RKO (cell line): ENCODE measurements at places on chromosomes 6 and 20.

DNA sequence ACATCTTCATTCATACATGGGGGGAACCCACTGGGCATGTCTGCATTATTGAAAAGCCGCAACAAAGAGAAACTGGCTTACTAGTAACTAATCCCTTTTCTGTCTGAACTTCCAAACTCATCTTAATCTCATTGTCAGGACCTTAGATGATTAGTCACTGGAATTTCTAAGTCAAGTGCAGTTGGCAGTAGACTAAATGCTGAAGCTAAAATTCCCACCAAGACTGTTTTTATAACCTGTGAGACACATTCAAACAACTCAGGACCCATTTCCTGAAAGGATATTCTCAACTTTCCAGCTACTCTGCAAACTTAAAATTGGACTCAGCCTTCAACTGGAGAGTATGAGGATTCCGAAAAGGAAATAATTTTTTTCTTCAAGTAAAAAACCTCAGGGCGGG, 94.8 kb upstream of the SCAF8 start:
- DNase-seq = no peak

DNA sequence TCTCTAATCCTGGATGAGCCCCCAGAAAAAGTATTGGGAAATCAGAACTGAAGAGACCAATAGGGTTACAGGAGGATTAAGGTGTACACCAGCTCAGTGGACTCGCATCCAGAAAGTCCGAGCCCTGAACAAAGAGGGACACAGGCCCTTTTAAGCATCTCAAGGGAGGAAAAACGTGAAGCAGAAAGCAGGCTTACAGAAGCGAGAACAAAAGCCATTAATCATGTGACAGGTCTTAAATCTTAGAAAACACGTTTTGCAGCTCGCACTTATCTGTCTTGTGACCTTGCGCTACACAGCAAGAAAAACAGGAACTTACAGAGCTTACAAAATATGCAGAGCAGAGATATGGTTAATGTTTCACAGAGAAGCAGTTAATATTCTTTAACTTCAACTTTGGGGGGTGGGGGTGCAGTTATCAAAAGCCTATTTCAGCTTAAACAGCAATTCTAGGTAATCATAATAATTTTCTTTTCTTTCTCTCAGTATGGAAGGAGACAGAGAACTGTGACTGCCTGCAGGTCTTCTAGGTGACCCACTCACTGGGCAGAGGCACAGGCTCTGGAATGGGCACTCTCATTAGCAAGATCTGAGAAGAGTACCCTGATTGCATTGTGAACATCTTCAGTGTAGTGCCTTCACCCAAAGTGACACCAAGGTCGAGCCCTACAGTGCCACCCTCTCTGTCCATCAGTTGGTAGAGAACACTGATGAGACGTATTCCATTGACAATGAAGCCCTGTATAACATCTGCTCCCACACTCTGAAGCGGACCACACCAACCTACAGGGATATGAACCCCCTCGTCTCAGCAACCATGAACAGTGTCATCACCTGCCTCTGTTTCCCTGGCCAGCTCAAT, 65.0 kb upstream of the MOCS1 start:
- no peak for DNase-seq

- peak; percentile 86 for DNase-seq
Observed at GRCh38 chr20:50919567-50919966, 11.7 kb downstream of the ADNP start.

GRCh38 chr6:27791182-27791943, 120.8 kb downstream of the OR2B2 start:
- DNase-seq = peak; percentile 89

DNA sequence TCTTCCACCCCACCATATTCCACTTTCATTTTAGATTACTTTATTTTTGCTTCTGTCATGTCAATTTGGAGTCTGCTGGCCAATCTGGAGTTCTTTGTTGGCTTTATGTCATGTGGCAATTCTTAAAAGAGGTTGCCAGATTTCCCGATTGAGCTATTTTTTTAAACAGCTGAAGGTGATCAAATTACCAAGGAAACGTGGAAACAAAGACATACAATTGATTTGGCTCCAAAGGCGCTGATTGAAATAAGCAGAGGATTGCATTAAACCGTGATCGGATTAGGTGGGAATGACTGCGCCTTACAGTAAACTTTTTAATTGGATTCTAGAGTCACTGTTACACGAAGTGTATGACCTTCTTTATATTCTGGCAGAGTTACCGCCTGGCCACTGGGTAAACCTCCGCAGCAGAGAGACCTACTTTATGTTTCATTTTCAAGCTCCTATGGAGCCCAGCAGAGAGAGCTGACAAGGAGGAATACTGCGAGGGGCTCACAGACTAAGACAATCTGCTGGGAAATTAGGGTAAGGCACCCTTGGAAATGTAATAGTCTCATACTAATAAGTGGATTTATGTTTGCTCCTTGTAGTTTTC, 37.9 kb downstream of the SIM1 start:
- DNase-seq = no peak

DNA sequence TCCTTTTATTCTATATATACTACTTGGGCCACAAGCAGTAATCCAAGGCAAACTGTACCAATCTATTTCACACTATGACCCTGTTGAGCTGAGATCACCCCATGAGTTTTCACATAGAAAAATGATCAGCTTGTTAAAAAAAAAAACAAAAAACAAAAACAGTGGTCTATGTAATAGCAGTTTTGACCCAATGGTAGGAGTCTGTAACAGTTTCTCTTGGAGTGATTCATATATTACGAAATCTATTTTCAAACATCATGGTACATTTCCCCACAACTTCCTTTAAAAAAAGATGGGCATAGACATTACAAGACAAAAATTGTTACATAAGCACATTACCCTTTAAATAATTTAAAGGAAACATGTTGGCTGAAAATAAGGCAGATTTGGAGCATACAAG, 78.1 kb downstream of the PRSS35 start:
- no peak for DNase-seq

GRCh38 chr20:50367104-50367674, 143.0 kb upstream of the PTPN1 start:
- no peak for DNase-seq

- no peak for DNase-seq
Observed at GRCh38 chr6:7142918-7143475, 35.2 kb downstream of the RREB1 start.
